Activated T-cell treated with anti-CD3 and anti-CD28 coated beads for 1 hour (primary cell): ENCODE measurements at places on chromosomes 3 and 15.

DNA sequence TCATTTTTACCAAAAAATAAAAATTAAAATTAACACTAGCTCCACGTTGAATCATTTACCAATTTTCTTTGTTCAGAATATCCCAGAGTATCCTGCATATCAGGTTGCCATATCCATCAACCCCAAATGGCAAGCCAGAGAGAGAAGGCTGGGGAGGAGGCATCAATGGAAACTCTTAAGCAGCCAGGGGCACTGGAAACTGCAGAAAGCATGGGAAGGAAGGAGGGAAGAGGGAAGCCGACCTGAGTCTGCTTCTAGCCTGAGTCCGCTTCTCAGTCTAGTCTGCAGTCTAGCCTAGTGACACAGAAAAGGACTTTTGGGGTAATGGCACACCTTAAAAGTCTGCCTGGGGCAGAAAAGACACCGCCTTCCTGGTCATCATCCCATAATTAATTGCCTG is 1.6 kb upstream of the MTHFS start:
- DNase-seq = no peak

DNA sequence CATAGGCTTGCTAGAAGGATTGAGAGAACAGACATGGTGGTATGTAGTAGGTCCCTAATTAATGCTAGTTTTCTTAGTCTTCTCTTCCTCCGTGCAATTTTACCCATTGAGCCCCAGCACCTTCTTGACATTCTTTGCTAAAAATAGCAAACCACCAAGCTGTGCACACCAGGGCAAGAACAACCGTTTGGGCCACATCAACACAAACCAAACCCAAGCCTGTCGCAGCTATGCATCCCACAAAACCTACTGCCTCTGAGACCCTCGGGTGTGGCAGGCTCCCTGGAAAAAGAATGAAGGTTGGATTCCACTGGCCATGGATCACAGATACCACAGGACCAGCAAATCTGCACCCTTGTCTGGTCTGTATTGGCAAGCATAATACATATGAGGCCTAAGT is 27.1 kb downstream of the HEG1 start:
- DNase-seq = no peak

DNA sequence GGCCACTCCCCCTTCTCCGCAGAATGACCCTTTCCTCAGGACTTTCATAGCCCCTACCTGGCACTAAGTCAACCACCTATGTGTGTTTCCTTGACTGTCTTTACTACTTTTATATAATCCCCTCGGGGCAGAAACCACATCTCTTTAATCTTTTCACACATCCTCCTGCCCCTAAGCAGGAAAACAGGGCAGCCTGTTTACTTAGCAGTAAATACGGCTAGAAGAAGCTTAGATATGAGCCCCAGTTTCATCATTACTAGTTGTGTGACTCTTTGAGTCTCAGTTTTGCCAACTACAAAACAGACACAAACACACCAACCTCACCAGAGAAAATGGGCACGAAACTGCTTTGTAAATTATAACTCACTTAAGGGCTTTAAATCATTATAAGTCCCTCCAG is 98.3 kb downstream of the CYP19A1 start:
- DNase-seq = no peak

- peak; percentile 49 for DNase-seq
These were observed 518.4 kb downstream of the FOXP1 start for GRCh38 chr3:71064956-71065763.

GRCh38 chr3:190319660-190320059 is 2.6 kb downstream of the CLDN1 start:
- no peak for DNase-seq

DNA sequence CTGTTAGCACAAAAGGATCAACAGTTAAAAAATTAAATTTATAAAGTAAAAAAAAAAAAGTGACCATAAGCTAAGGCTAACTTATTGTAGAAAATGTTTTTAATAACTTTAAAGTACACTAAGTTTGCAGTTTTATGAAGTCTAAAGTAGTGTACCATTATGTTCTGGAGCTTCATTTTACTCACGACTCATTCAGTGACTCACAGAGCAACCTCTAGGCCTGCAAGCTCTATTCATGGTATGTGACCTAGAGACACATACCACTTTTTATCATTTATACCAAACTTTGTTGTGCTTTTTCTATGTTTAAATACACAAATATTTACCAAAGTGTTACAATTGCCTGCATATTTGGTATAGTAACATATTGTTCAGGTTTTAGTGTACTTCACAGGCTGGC is 1552.3 kb downstream of the OTOL1 start:
- DNase-seq = no peak

GRCh38 chr15:58124585-58124984 is 13.6 kb upstream of the AQP9 start:
- no peak for DNase-seq

DNA sequence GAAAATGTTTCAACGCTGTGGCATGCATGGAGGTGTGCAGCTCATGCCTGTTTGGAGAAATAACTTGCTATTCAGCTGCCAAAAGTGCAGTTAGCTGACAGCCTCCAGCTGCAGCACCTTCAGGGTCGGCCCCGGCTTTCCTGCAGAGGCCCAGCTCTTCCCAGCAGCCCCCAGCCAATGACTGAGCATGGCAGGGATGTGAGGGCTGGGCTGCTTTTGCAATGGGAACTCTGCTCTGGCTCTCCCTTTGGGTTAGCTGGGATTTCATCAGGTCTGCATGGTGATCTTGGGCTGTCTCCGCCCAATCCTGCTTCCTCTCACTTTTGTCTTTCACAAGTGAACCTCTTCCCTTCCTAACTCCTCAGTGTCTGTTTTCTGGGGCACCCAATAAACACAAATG is 396.6 kb downstream of the EPHB1 start:
- DNase-seq = no peak

DNA sequence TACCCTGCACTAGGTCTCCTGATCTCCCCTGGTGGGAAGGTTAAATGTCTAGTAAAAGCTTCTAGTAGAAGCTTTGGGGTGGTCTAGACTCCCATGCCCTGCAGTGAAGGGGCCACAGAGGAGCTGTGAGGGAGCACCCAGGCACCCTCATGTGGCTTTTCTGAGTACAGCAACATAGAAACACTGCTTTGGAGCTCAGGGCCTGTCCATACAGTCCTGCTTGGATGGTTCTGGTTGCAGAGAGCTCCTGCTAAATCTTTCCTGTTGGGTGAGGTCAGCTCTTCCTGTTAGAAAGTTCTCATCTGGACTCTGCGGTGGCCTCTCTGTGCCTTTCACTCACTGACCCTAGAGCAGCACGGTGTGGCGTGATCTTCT is 47.8 kb downstream of the GPD1L start:
- DNase-seq = no peak

GRCh38 chr3:43019006-43019809 is 40.1 kb downstream of the GASK1A start:
- no peak for DNase-seq

DNA sequence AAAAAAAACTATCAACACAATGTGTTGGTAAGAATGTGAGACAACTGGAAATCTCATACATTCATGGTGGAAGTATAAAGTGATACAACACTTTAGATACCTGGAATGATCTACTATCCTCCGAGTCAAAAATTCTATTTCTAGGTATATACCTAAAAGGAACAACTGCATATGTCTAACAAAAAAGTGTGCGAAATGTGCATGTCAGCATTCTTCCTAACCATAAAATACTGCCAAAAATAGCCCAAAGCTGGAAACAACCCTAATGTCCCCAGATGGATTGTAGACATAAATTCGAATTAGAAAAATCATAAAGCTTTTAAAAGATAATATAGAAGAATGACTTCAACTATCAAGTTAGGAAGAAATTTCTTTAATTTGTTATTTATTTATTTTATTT is 51.2 kb upstream of the FGF12 start:
- DNase-seq = no peak

GRCh38 chr3:56096999-56097398 is 371.3 kb downstream of the ERC2 start:
- DNase-seq = no peak

DNA sequence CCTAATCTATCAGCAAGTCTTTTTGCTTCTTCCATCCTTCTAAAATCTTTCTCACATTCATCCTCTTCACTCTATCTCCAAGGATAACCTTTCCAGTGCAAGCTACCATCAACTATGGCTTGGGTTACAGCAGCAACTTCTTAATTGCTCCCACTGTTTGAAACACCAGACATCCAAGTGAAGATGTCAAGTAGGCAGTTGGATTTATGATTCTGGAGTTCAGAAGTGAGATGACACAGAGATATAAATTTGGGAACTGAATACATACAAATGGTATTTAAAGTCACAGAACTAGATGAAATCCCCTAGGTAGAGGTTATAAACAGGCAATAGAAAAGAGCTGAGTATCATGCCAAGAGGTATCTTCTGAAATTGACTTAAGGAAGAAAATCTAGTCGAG is 3.7 kb downstream of the UBR1 start:
- DNase-seq = no peak
